ENCODE measurements at places on chromosomes 5 and 9. TPM values are rescaled to one million over a fixed set of nuclear protein-coding genes. Genes with fewer than 3 reads are reported as not detected.

The OR2K2 gene
- total RNA-seq: not detected

The ATOX1 gene
- total RNA-seq: 85.3 TPM

The SHISAL2B gene
- not detected for total RNA-seq

The SPINK7 gene
- not detected for total RNA-seq

The SLC6A18 gene
- total RNA-seq: not detected

The CDC42SE2 gene
- 36.7 TPM for total RNA-seq

The IFNE gene
- not detected for total RNA-seq

The PCDHGB2 gene
- total RNA-seq: 1.9 TPM

The OGN gene
- not detected for total RNA-seq

The PCDHAC2 gene
- total RNA-seq: 1.5 TPM

The SPATA31A3 gene
- not detected for total RNA-seq

The NIPSNAP3A gene
- 44.3 TPM for total RNA-seq

The MED22 gene
- total RNA-seq: 13.6 TPM

The BBLN gene
- total RNA-seq: 137 TPM

The PCDHA13 gene
- 0.50 TPM for total RNA-seq

DNA sequence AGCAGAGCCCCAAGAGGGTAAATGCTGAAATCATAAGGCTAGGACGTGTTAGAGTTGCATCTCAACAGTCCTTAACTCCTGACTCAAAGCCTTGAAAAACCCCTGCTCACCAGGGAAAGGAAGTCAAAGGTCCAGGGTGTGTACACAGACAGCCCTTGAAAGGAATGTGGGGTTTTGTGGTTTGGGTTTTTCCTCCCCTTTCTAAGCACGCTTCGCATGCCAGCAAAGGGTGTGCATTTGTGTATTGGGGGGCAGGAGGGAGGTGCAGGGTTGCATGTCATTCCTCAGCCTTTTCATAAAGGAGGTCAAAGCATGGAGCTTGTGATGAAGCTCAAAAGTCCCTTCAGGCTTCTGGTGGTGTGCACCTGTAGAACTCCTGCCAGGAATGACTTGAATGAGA, 17.3 kb upstream of the XPA start:
- DNase-seq: peak; percentile 64

GRCh38 chr5:95864456-95864855, 41.9 kb upstream of the GLRX start:
- DNase-seq: no peak

DNA sequence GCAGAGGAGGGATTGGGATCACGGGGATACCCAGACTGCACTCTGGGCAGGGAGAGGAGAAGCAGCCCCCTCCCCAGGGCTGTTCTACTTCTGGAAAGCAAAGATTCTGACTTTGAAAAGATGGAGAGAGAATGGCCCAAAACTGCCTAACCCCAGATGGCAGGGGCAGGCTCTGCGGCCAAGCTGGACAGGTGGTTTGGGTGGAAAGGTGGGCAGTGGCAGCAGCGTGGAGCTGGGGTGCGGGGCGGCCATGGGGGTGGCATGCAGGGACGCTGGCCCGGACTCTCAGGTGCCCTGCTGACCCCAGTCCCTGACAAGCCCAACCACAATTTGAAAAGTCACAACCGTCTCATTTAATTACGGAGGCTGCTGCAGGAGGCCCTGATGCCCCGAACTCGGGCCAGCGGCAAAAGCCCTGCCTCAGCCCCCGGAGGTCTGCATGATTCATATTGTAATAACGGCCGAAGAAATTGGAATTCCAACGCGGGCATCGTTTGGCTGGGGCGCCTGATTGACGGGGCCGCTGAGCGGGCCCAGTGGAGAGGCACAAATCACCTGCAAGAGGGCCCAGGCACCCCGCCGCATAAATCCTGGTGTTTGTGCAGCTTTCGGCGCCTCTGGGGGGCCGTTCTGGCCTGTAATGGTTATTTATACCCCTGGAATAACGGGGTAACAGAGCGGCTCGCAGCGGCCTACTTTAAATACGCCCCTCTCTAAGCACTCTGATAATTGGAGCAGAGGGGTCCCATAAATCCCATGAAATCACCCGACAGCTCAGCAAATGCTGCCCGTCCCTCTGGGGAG, 41.8 kb upstream of the FCN2 start:
- DNase-seq: no peak

GRCh38 chr5:132788990-132789886, 12.2 kb upstream of the SEPTIN8 start:
- no peak for DNase-seq

- DNase-seq: no peak
Measured at GRCh38 chr5:79474367-79475151, 39.4 kb downstream of the HOMER1 start.

DNA sequence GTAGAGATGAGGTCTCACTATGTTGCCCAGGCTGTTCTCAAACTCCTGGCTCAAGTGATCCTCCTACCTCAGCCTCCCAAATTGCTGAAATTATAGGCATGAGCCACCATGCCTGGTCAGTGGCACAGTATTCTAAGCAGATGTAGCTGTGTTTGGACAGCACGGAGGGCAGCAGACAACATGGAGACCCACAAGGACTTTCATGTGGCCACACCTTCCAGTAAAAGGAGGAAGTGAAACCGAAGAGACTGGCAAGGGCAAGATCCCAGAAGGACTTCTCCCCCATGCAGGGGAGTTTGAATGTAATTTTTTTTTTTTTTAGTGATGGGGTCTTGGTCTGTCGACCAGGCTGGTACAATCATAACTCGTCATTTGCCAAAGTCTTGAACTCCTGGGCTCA, 172.2 kb downstream of the TRPM3 start:
- DNase-seq: no peak

GRCh38 chr5:2185646-2186471, 303.1 kb upstream of the IRX4 start:
- DNase-seq: no peak

DNA sequence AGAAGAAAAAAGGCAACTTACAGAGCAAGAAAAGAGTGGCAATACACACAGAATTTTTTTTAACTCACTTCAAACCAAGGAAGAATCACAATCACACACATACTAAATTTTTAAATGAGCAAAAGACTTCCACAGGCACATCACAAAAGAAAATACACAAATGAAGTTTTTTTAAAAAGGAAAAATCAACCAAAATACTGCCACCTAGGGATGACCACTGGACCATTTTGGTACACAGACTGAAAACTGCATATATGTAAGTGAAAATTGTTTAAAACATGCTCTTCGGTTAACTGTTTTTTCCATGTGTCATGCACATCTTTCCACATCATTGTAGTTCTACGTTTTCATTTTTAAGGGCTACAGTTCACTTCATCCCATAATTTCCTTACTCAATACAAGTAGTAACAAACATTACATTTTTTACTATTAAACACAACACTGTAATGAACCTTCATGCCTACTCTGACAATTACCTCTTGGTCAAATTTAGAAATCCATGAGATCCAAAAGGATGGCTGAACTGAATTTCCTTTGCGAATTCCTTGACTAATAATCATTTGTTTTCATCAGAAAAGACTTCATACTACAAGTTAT, 79.0 kb downstream of the FBXW11 start:
- DNase-seq: no peak

GRCh38 chr9:124593200-124593599, 86.0 kb upstream of the NR5A1 start:
- no peak for DNase-seq

DNA sequence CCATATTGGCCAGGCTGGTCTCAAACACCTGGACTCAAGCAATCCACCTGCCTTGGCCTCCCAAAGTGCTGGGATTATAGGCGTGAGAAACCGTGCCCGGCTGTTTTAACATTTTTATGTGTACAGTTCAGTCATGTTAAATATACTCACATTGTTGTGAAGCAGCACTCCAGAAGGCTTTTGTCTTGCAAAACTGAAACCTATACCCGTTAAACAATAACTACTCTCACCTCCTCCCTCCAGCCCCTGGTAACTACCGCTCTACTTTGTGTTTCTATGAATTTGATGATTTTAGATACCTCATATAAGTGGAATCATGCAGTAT, 23.1 kb upstream of the SHB start:
- no peak for DNase-seq

DNA sequence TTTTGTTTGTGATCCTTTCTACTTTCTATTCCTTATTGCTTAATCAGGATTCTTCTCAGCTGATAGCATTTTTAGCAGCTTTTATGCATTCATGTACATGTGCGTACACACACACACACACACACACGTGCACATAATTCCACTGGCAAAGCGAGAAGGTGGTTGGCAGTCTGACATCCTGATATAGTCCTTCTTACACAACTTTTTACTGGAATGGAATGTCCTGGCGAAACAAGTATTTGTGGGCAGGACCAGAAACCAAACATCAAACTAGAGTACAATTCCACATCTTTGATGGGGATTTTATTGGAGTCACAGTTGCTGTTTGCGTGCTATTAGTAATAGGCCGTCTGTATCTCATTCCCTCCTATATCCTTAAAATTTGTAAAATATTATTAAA, 356.5 kb downstream of the CCDC171 start:
- DNase-seq: no peak

GRCh38 chr9:114069476-114070187, 8.5 kb downstream of the AMBP start:
- DNase-seq: no peak

GRCh38 chr5:115423051-115423450, 121.5 kb downstream of the FEM1C start:
- no peak for DNase-seq

GRCh38 chr9:16368237-16369087, 502.0 kb downstream of the BNC2 start:
- DNase-seq: peak; percentile 5

DNA sequence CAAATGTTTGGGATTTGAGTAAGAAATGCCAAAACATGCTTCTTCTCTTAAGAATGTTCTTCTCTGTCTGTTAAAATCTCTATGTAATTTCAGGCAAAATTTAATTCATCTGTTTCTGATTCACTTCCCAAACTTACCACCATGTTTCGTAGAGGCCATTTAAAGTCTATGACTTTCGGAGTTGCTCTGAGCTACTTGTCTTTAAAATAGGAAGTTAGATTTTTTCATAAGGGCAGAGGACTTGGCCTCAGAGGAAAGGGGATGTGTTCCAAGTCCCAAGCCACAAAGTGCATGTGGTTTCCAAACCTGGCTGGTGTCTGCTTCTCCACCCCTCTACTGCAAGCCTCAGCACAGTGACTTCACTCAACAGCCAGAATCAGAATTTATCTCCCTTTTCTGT, 111.3 kb upstream of the ADRA1B start:
- DNase-seq: no peak

DNA sequence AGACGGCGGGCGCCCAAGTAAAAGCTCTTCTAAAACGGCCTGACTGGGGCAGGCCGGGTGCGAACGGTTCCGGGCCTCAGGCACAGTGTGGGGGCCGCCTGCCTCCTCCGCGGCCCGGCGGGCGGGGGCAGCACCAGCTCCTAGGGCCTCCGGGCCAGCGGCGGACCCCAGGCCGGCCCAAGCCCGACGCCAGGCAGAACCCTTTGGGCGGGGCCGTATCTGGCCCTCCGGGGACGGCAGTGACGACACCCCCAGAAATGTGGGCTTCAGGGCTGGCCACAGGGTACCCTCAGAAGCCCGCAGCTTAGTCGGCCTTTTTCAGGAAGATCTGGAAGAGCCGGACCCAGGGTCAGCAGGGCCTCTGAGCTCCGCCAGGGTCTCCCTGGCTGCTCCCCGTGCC, 4.0 kb downstream of the LTC4S start:
- DNase-seq: no peak

GRCh38 chr9:79977074-79977435, 405.3 kb downstream of the TLE4 start:
- DNase-seq: no peak

DNA sequence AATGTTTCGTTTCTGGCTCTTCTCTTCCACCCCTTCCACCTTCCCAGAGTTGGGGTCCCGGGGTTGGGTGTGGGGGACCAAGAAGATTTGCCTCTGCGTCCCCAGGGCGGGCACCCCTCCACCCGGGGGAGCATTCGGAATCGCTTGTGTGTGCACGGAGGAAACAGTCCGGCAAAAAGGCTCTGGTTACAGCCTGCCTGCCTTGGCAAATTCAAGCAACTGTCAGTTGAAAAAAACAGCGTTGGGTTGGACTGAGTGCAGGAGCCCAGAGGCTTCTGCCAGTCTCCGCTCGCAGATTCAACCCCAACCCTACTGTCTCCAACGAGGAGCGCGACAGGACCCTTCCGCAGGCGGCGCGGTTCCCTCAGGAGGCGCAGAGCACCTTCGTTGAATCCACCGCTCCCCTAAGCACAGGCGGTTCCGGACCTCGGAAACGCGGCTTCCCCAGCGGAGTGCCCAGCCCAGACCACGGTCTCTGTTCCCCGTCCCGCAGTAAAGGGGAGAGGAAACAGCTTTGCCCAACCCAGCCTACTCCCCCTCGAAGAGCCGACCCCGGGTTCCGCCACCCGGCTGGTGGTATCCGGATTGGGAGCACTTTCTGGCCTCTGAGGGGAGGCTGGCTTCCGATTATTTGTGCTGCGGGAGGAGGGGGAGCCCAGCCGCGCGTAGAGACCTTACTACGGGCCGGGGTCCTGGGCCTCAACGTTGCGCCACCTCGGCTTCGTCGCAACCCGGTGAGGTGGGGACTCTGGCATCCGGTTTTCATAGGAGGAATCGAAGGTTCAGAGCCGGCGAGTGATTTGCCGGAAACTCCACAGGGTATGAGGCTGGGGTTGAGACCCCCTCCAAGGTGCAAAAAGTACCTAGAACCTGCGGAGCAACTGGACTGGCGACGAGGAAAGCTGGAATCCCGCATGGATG, 9.6 kb downstream of the LHX6 start:
- no peak for DNase-seq

GRCh38 chr5:177509991-177510566, 453 bp upstream of the DOK3 start:
- no peak for DNase-seq

DNA sequence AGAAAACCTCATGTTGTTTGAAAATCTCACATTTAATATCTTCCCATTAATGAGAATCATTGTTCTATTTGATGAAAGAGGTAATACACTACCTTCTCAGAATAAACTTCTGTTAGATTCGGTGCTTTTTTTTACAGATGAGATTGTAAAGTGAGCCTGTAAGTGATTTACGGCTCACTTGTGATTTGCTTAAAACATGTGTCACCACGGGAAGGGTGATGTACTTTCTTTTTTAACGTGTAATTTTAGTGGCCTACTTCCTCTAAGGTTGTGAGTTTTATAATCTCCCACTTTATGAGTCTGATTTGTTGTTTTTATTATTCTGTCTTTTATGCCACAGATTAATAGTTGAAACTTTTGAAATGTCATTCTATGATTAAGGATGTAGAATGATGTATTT, 15.9 kb downstream of the ANXA1 start:
- no peak for DNase-seq

GRCh38 chr5:59296317-59297264, 596.9 kb downstream of the PDE4D start:
- DNase-seq: no peak

- peak; percentile 63 for DNase-seq
Measured at GRCh38 chr9:137286975-137287383, 9.5 kb downstream of the TOR4A start.

GRCh38 chr9:24391095-24391494, 154.6 kb downstream of the IZUMO3 start:
- DNase-seq: no peak

Data from H4 (cell line).